A549 treated with dexamethasone at 1 μM for 4 hours (cell line): ENCODE measurements at places on chromosomes 1 and 21. TPM values are rescaled to one million over a fixed set of nuclear protein-coding genes. Genes with fewer than 3 reads are reported as not detected.

The RAVER2 gene
- total RNA-seq = 3.6 to 4.9 TPM (median 4.5 TPM) in 5 replicates

The DNAI4 gene
- total RNA-seq = 0.26 to 0.94 TPM (median 0.52 TPM) in 5 replicates

The ATP1A4 gene
- total RNA-seq = not detected in 5 replicates

The COA7 gene
- total RNA-seq = 20.1 to 31.2 TPM (median 29.4 TPM) in 5 replicates

The RNF186 gene
- total RNA-seq = not detected in 5 replicates

The CATSPERE gene
- total RNA-seq = 0.02 to 0.08 TPM (median 0.03 TPM) in 5 replicates

The SLAMF9 gene
- total RNA-seq = 0.22 to 0.43 TPM (median 0.37 TPM) in 5 replicates

The HSD3B1 gene
- 0.11 TPM in 1 of 5 replicates, not detected in the others for total RNA-seq

The TRNP1 gene
- 204 to 282 TPM (median 273 TPM) in 5 replicates for total RNA-seq

The PLCH2 gene
- total RNA-seq = 0.10 to 0.40 TPM (median 0.33 TPM) in 5 replicates

The CSMD2 gene
- total RNA-seq = 0.02 to 0.03 TPM (median 0.02 TPM) in 3 of 5 replicates, not detected in the others

The C1orf174 gene
- 20.4 to 26.0 TPM (median 24.9 TPM) in 5 replicates for total RNA-seq

The S100A9 gene
- total RNA-seq = 0.49 to 0.92 TPM (median 0.54 TPM) in 5 replicates

The IBA57 gene
- 2.8 to 5.7 TPM (median 5.1 TPM) in 5 replicates for total RNA-seq

The MAP3K7CL gene
- 1.4 to 1.9 TPM (median 1.8 TPM) in 5 replicates for total RNA-seq

The OXCT2 gene
- total RNA-seq = 0.39 to 0.72 TPM (median 0.62 TPM) in 5 replicates

The FOXD2 gene
- 0.44 to 0.71 TPM (median 0.53 TPM) in 5 replicates for total RNA-seq

The LAD1 gene
- total RNA-seq = 0.90 to 2.2 TPM (median 1.4 TPM) in 5 replicates

The S100A16 gene
- 467 to 520 TPM (median 496 TPM) in 5 replicates for total RNA-seq

The NTNG1 gene
- not detected in 5 replicates for total RNA-seq

The PRKAB2 gene
- total RNA-seq = 7.5 to 13.2 TPM (median 10.9 TPM) in 5 replicates

The DAP3 gene
- total RNA-seq = 110 to 146 TPM (median 115 TPM) in 5 replicates

The ECM1 gene
- 1.1 to 2.4 TPM (median 1.5 TPM) in 5 replicates for total RNA-seq

The ICOSLG gene
- 4.0 to 5.6 TPM (median 4.5 TPM) in 5 replicates for total RNA-seq

The SUSD4 gene
- total RNA-seq = 0.59 to 0.86 TPM (median 0.63 TPM) in 5 replicates

The S100A5 gene
- total RNA-seq = 0.50 to 1.9 TPM (median 0.75 TPM) in 5 replicates

The SLC35D1 gene
- total RNA-seq = 7.5 to 9.8 TPM (median 8.8 TPM) in 5 replicates
